ENCODE measurements at places on chromosomes 6 and 20. TPM values are rescaled to one million over a fixed set of nuclear protein-coding genes. Genes with fewer than 3 reads are reported as not detected.
A peak's percentile ranks its signal among the peaks of the same experiment; 100 is the strongest.

The NKX2-2 gene
- not detected for polyA plus RNA-seq

DNA sequence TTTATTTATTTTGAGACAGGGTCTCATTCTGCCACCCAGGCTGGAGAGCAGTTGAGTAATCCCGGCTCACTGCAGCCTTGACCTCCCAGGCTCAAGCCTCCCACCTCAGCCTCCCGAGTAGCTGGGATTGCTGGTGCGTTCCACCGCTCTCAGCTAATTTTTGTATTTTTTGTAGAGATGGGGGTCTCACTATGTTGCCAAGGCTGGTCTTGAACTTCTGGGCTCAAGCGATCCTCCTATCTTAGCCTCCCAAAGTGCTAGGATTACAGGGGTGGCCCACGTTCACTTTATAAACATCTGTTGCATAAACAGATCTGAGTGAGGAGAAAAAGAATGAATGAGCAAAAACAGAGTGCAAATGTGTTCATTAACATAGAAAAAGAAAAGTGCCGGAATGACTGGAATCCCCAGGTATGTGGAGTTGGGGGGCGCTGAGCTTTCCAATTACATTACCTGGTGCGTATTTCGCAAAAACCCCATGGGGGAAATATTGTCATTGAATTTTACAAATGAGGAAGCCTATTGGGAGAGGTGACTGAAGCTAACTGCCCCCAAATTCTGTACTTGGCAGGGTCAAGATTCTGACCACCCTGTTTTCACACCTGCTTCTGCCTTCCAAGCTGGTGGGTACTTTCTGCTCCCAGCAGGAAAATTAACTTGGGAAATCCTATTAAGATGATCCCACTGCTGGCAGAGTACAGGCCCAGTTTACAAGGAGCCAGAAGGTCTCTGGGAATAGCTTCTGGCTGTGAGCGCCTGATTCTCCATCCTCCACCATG lies 207.7 kb upstream of the JARID2 start:
- no peak for DNase-seq

GRCh38 chr6:156778454-156779205 lies 1.5 kb downstream of the ARID1B start:
- peak; percentile 93 for DNase-seq

DNA sequence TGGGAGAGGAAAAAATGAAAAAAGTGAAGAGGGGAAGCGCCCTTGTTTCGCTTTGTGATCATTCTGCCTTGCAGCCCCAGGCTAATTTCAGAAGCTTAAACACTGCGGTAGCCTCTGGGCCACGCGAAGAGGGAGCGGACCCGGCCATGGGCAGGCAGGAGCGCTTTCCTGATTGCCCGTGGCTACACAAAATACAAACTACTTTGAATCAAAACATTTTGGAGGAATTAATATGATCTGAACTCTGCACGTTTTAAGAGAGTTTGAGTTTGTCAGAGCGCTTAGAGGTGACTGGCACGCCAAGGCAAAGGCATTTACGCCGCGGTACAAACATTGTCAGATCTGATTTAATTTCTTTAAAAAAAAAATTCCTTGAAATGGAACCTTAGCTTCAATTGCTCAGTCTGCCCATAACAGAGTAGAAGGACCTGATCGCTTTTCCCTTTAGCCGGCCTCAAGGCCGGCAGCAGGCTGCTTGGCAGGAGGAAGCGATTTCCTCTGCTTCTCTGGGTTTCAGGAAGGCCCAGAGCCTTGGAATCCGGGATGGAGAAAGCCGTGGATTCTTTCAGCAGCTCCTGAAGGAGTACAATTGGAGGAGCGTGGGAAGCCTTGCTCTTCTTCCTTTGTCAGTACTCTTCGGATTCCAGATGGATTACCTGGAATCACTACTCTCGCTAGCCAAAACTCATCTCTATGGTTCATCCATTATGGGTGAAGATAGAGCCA lies 9.7 kb downstream of the TFAP2D start:
- DNase-seq = no peak

- peak; percentile 50 for DNase-seq
Measured at GRCh38 chr20:62198496-62198895, 15.7 kb downstream of the MTG2 start.

The UNC93A gene
- polyA plus RNA-seq = not detected

All from spleen (tissue), 13 donors.